Suprapubic skin (tissue), 4 donors: ENCODE measurements at places on chromosomes 2 and 18.

DNA sequence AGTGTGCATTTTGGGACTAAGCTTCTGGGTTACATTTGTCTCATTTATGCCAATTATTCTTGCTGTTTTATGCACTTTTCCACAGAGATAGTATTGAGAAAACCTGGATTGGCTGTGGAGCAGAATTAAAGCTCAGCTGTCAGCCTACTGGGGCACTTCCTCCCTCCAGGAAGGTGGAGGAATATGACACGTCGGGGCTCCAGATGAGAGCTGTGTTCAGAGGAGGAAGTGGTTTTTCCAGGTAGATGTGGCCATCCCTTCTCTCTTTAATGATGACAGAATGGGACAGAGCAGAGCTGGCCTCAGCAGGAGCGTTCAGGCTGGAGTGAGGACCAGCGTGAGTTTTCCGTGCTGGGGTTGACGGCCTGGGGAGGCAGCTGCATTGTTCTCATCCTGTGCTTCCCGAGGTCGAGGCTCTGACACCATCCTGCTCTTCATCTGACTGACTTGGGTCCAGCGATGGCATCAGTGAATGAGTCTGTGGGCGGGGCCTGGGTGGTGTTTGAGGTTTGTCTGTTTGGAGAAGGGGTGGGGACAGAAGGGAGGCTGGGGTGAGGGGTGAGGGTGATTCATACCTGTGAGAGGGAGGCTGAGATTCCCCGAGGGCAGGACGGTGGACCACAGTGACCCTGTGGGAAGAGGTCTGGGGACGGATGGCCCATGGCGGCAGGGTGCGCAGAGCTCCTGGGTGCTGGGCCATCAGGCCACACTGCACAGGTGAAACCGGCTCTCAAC is 207.0 kb downstream of the LDLRAD4 start:
- no peak for DNase-seq

DNA sequence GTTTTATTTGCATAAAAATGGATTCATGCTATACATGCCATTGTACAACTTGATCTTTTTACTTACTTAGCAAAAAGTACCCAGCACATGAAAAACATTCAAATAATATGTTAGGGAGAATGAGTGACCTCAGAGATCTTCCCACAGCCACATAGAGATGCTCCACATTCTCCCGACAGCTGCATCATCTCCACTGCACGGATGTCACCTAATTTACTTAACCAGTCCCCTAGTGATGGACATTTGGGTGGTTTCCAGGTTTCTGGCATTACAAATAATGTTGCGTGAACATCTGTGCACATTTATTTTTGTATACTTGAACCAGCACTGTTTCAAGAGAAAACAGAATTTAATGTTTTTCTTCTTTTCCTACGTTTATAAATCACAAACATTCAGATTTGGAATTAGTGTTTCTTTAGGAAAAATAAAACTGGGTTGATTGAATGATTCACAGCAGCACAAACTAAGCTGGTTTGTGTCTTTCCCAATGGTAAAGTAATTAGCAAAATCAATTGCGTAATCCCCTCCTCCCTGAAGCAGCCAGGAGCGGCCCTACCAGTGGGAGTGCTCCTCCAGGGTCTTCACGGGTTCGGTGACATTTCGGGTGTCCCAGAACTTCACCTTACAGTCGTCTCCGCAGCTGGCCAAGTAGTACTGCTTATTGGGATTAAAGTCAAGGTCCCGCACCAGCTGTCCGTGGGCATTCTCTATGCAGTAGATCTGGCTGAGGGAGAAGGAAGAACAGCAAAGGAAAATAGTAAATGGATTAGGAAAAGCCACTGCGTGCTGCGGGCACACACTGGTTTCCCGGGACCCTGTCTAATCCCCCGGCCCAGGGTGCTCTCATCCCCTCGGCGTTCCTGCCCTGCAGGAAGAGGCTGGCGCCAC is 183.9 kb downstream of the EIPR1 start:
- DNase-seq: no peak

GRCh38 chr2:75688196-75688595 is 22.5 kb downstream of the GCFC2 start:
- no peak for DNase-seq

DNA sequence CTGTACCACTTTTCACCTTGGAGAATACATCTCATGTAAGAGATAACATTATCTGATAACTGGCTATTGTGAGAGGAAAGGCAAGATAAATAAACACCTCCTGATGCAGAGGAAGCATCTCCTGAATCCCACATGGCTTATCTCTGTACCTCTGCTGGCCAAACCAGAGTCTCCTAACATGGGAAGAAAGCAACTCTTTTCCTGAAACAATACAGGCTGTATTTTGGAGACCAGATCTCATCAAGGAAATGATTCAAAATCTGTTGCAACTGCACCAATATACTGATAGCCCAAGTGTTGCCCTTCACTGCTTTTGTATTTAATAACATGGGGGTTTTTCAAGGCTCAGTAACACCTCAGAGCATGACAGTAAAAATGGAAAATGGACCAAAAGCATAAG is 106.9 kb downstream of the MREG start:
- no peak for DNase-seq

GRCh38 chr2:51291762-51292551 is 260.0 kb upstream of the NRXN1 start:
- DNase-seq: no peak

GRCh38 chr2:126786765-126787164 is 111.9 kb upstream of the TEX51 start:
- DNase-seq: no peak

DNA sequence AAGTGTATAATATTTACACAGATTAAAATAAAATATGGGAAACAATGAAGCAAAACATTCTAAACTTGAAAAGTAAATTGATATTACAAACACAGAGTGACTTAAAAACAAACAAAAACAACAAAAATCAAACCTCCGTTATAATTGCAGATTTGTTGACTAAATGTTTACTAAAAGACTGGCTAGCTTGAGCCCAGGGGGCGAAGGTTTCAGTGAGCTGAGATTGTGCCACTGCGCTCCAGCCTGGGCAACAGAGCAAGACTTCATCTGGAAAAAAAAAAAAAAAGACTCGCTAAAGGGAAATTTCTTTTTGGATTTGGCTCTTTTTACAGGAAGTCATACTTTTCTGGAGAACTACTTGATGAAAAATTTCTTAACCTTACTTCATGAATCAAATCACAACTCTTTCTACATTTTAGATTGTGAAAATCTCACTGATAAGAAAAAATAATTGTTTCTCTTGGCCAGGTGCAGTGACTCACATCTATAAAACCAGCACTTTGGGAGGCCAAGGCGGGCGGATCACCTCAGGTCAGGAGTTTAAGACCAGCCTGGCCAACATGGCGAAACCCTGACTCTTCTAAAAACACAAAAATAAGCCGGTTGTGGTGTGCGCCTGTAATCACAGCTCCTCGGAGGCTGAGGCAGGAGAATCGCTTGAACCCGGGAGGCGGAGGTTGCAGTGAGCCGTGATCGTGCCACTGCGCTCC is 9.7 kb downstream of the TFPI start:
- DNase-seq: no peak

GRCh38 chr2:54454548-54455130 is 1.5 kb upstream of the SPTBN1 start:
- DNase-seq: no peak

DNA sequence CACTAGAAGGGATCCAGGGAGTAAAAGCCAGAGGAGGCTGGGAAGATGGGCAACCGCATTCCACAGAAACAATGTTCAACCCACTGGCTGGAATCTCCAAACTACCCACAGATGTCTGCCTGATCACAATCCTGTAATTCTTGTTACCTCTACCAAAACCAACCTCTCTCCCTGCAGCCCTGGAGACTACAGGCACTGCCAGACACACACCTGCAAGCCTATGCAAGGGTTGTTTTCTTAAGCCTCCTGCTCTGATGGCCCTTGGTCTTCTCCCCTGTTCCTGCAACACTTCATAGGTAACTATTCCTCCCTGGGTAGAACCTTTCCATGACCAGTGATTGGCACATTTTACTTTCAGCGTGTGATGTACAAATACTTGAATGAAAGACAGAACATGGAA is 21.9 kb downstream of the ST6GAL2 start:
- no peak for DNase-seq

- no peak for DNase-seq
Measured at GRCh38 chr2:228401065-228401912, 219.8 kb upstream of the SPHKAP start.
